ENCODE measurements at places on chromosomes 6 and 20. TPM values are rescaled to one million over a fixed set of nuclear protein-coding genes. Genes with fewer than 3 reads are reported as not detected.
A peak's percentile ranks its signal among the peaks of the same experiment; 100 is the strongest.

DNA sequence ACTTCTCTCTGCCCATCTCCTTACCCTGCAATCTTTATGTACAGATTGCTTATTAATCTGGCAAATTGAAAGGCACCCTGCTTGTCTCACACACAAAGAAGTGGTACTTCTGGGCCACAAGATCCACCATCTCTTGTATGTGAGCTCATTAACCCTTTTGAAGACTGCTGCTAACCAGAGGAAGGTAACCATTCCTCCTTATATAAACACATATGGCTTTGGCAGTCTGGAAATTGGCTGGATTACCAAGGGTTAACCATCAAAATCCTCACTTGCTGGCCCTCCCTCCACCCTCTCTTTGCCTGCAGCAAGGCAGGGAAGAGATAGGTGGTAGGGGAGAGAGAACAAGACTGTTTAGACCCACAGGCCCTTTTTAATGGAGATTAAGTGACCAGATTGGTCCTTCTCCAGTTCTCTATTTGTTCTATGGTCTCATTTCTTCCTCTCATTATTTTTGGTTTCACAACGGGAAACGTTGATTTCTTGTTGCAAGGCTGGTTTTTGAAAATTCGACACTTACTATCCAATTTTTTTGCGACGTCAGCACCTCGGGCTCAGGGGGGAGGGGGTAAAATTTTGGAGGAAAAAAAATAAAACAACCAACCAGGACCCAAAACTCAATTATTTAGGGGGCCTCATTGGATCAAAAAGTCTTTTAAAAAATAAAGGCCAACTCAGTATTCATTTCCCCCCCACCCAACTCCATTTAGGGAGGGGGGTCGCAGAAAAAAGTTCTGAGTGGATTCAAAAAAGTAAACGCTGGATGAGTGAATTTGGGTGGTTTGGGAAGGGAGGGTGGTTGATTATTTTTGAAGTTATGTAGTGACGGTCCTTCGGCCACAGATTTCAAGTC, 859 bp downstream of the PPP1R10 start:
- DNase-seq: no peak

Gene TNXB
- 54.0 TPM for total RNA-seq

- peak; percentile 68 for DNase-seq
These were observed 8.8 kb upstream of the NDRG3 start for GRCh38 chr20:36754656-36755222.

DNA sequence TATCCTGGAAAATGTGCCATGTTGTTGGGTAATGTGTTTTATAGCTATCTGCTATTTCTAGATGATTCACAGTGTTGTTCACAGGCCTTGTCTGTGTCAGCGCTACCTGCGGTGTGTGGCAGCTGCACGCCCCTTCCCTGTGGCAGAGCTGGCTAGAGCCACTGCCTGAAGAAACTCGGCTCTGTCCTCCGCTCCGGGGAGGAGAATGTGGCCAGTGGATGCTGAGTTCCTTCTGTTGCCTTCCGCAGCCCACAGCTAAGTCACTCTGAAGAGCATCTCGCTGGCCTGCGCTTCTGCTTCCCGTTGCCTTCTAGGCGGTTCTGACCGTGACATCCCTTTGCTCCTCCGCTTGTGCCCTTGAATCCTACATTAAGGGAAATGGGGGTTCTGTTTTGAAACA, 135.1 kb downstream of the PLG start:
- no peak for DNase-seq

DNA sequence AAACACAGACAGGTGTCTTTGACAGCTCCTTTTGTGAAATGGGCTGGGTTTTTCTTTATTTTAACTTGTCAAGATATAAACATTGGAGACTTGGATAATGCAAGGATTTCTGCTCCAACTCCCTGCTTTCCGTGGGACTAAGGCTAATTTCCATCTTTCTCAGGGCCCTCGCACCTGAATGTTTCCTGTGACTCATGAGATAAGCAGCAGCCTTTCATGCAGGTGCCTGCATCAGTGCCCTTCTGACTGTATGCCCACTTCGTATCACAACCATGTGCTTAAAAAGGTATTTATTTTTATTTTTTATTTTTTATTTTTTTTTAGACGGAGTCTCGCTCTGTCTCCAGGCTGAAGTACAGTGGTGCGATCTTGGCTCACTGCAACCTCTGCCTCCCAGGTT, 736.1 kb downstream of the DOK5 start:
- DNase-seq: no peak

GRCh38 chr6:97674802-97675201, 391.8 kb upstream of the MMS22L start:
- DNase-seq: no peak

Gene KCNK15
- total RNA-seq: 0.49 TPM

Gene PLA2G7
- not detected for total RNA-seq

DNA sequence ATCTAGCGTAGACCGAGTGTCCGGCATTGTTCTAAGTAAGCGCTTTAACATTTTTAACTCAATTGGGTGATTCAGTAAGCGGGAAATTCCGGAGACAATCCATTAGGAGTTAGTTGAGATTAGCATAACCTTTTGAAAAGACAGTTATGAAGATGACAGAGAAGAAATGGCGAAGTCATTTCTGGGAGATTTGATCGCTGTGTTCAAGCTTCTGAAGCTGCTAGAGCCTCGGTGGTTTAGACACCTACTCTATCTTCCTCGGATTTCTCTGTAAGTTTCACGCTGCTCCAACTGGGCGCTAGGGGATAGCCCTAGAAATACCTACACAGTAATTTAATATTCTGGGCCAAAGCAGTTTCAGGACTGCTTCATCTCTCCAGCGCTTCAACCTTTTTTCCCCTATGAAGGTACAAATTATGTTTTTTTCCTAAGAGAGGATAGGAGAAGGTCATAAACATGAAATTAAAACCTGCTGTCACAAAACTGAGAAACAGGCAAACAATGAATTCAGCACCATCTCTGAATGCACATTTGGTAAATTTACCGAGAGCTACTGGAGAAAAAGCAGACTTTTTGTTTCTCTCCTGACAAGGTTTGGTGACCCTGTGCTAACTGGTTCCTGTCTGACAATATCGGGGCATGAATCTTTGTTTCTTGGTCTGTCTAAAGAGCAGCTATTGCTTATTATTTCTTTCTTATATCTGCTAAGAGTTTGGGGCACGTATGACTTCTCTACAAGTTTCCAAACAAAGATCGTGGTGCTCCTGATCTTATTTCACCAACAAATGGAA, 22.4 kb downstream of the ZNF311 start:
- DNase-seq: peak; percentile 7

DNA sequence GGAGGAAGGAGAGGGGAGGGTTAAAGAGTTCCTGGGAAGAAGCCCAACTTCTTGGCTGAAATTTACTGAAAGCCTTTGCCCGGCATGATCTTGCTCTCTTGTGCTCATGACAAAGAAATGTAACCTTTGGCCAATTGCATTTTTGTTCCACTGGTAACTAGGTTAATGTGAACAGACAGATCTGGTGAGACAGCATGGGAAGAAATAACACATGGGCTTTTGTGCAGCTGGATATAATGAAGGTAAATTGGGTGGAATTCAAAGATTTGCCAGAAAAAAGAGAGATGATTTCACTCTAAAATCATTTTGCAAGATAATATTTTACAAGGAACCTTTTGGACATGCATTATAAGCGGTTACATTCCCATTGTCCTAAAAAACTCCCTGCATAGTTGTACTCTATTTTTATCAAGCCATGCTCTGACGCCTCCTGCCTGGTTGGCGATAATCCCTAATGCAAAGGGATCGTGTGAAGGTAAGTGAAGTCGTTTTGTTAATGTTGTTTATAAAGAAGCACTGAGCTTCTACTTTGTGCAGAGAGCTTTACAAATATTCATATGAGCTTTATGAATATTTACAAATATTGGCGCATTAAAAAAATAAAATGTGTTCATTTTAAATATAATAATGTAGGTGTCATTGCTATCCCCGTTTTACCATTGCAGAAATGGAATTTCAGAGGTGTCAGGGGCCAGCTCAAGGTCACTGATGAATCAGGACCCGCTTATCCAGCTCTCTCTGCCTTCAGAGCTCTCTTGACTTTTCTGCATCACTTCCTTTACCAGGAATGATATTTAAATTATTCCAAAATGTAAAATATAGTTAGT, 161.3 kb upstream of the AGPAT4 start:
- DNase-seq: peak; percentile 51

- DNase-seq: no peak
These were observed 56.2 kb upstream of the EDN1 start for GRCh38 chr6:12233693-12234571.

GRCh38 chr6:89562093-89562973, 76.2 kb downstream of the LYRM2 start:
- DNase-seq: no peak

DNA sequence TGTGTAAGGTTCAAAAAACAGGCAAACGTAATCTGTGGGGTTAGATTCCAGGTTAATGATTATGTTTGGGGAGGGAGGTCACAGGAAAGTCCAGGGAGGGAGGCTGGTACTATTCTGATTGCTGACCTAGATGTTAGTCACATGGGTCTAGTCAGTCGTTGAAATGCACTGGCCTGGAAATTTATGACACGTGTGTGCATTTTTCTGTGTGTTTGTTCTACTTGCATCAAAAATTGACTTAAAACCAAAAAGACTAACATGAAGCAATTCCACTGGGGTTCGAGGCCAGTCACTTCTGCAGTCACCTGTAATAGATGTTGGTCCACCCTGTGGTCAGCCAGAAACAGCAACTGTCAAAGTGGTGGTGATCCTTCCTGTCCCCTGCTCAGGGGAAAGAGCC, 104.2 kb upstream of the MLN start:
- DNase-seq: no peak

DNA sequence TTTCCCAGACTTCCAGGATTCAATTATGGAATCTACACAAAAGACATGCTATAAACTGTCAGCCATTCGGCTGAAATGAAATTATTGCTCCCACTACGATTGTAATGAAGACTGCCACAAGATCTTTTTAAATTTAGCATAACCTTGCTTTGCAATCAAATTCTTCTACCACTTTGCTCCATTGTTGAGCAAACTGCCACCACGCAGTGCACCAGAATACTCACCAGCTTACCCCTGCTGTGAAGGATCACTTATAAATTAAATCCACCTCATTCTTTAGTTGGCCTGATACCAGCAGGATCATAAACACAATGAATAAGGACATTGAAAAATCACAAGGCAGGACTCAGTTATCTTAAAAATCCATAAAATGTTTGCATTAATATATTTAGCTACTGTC, 151.8 kb upstream of the PRND start:
- no peak for DNase-seq

Gene TDRD6
- total RNA-seq: 0.57 TPM

Gene TULP1
- total RNA-seq: not detected

GRCh38 chr6:24472181-24472580, 17.2 kb downstream of the GPLD1 start:
- no peak for DNase-seq

Gene OR2H2
- not detected for total RNA-seq
